Activated naive CD4-positive, alpha-beta T cell treated with anti-CD3 and anti-CD28 coated beads, Interleukin-2, amount 50 U/mL, for 72 hours (primary cell): ENCODE measurements at places on chromosomes 4 and X.

DNA sequence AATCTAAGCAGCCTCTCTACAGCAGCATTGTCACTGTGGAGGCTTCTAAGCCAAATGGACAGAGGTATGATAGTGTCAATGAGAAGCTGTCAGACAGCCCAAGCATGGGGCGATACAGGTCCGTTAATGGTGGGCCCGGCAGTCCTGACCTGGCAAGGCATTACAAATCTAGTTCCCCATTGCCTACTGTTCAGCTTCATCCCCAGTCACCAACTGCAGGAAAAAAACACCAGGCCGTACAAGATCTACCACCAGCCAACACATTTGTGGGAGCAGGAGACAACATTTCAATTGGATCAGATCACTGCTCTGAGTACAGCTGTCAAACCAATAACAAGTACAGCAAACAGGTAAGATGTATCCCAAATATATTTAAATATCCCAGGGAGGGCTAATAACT lies 4.1 kb downstream of the PCDH7 start:
- no peak for DNase-seq

- DNase-seq, result no peak
Measured at GRCh38 chr4:38662522-38663089, 1.4 kb upstream of the KLF3 start.

- DNase-seq, result no peak
Measured at GRCh38 chrX:66023385-66024091, 16.3 kb downstream of the VSIG4 start.

GRCh38 chrX:68684919-68685304 lies 37.4 kb downstream of the STARD8 start:
- DNase-seq, result no peak

DNA sequence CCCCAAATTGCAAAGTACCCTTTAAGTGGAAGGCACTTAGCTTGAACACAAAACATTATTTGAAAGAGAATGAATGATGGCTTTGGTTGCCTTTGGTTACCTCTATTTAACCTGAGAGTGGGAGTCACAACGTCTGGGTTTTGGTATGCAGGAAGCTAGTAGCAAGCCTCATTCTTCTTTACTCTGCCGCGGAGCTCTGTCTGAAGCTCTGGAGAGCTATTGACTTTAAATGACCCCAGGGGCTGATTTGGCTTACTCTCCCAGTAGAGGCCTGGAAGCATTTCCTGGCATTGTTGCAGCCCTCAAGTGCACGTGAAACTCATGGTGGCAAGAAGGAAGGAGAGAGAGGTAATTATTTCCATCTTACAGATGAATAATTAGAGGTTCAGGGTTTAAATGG lies 81.8 kb upstream of the MAGEA4 start:
- DNase-seq, result no peak

GRCh38 chr4:108644237-108644636 lies 6.2 kb upstream of the OSTC start:
- no peak for DNase-seq

DNA sequence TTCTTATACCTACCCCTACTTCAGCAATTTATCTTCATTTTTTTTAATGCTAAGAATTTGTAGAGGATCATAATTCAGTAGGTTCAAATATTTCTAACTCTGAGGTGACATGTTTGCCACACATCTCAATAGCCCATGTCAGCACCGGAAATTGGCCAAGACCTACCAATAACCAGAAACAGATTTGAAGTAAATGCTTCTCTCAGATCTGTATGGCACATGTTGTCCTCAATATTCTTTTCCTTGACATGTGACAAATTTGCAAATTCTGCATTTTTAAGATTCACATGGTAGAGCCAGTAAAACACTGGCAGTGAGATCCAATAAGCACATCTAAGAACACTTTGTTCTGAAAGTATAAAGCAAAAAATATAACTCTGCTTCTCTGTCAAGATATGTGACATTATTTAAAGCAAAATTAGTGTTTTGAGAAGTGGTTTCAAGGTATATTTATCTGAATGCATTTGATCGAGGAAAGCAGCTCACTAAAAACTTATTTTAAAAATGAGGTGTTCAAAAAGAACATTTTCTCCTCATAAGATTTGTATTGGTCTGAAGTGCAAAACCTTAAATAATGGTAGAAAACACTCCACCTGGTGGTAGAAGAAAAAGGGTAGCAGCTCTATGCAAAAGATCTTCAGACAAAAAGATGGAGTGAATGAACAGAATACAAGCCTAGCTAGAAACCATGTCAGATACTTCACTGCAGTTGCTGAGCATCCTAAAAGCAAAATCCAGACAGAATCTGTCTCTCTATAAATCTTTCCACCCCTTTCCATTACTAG lies 513.8 kb upstream of the FAM241A start:
- DNase-seq, result no peak

DNA sequence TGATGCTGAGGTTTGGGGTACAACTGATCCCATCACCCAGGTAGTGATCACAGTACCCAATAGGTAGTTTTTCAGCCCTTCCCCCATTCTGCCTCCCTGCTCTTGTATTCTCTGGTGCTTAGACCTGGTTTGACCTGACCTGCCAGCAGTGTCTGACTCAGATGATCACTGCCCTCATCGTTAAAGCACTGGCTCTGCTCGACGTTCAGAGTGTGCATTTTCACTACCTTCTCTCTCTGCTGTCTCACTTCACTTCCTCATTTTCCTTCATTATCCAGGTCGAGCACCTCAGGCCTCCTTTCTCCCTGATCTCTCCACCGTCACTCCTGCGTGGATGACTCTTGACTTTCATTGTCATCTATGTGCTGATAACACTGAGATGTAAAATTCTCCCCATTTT lies 83.6 kb downstream of the PARM1 start:
- no peak for DNase-seq

- no peak for DNase-seq
Measured at GRCh38 chr4:102612210-102612609, 111.1 kb downstream of the NFKB1 start.

DNA sequence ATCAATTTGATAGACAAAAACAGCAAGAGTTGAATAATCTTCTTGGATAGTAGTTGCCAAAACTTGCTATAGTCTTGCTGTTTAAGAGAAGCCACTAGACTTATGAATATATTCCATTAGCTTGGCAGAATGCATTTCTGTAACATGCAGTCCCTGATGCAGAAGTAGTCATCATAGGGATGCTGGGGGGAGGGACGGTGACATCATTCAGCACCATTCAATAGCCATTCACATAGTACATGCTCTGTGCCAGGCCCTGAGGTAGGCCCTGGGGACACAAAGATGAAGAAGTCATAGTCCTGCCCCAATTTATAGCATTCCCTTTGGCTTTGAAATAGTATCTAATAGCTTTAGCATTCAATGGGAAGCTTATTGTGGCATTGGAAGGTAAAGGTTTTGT lies 185.5 kb upstream of the AFF2 start:
- DNase-seq, result no peak

- no peak for DNase-seq
Measured at GRCh38 chr4:61517144-61517543, 317.0 kb downstream of the ADGRL3 start.

- no peak for DNase-seq
Measured at GRCh38 chr4:111814961-111815360, 330.3 kb upstream of the FAM241A start.

DNA sequence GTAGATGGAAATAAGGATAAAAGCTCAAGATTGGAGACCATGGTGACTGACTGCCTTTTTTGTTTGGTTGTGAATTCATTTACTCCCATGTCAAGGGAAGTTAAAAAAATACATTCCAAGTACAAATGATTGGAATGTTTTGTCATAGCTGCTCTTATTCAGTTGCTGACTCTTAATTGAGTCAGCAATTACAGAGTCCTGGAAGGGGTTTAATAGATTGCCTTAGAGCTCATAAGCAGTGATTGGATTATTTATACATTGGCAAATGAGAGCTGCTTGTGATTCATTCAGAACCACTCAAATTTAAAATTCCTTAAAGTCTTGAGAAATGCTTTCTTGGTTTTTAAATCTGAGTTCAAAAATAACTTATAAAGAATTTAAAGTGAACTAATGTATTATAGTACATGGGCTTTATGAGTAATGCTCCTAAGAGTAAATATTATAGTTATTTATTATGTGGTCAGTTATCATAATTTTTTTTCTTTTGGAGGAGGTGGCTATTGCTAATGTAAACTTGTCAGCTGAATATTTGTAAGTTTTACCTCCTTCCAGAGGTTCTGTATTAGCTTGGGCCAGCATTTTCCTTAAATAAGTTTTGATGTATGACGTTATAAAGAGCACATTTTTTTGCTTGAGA lies 13.6 kb downstream of the JADE1 start:
- no peak for DNase-seq

GRCh38 chrX:40266490-40267333 lies 169.0 kb upstream of the BCOR start:
- peak; percentile 63 for DNase-seq

- no peak for DNase-seq
Measured at GRCh38 chr4:101958547-101958946, 168.0 kb downstream of the BANK1 start.

DNA sequence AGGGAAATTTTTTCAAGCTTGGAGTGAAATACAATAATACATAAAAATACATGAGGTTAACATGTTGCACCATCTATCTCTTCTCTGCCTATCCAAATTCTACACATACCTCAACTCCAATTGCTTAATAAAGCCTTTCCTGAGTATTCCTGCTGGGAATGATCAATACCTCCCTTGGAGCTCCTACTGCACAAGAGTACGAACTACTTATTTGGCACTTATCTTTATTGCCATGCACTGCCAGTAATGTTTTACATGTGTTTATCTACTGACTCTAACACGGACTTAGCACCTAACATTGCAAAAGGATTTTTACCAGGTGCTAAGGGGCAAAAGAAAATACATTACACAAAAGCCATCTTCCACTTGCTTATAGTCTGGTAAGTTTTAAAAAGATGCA lies 80.2 kb downstream of the ADGRA3 start:
- no peak for DNase-seq

DNA sequence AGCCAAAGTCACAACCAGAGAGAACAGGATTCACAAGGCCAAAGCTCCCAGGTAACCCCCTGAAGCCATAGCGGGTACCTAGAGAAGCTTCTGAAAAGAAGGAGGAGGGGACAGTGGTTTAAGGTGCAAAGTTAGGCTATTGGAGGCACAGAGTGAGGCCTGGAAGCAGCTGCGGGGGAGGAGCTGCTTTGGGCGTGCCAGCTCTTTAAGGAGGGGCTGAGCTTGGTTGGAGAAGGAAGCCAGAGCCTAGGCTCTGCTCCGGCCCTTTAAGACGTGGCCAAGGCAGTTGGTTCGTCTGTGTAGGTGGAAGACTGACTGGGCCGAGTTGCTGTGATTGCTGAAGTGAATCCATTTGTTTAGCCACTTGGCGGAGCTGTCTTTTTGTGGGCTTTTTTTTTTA lies 1.5 kb downstream of the KLF8 start:
- DNase-seq, result peak; percentile 2

DNA sequence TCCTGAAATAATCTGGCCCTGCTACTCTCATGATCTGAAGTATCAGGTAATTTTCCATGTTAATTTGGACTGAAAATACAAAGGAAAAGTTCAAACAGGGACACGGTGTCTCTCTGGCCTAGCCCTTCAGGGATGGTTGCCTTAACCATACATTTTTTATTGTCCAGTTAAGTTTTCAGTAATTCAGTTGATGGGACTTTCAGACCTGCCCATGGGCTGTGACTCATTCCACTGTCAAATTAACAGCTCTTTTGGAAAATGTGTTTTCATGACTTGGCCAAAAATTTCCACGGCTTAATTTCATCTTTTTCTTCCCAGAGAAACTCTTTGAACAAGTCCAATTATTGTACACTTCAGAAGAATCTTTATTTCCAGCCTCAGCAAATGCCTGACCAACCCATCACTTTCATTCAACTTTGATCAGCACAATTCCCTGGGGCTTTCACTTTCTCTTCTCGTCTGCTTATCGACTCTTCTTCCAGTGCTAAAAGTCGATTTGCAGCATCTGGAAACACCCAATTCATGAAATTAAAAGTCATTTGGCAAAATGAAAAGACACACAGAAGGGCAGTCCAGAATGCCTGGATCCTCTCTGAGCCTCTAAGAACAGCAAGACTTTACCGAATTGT lies 293.9 kb downstream of the RAB28 start:
- no peak for DNase-seq

DNA sequence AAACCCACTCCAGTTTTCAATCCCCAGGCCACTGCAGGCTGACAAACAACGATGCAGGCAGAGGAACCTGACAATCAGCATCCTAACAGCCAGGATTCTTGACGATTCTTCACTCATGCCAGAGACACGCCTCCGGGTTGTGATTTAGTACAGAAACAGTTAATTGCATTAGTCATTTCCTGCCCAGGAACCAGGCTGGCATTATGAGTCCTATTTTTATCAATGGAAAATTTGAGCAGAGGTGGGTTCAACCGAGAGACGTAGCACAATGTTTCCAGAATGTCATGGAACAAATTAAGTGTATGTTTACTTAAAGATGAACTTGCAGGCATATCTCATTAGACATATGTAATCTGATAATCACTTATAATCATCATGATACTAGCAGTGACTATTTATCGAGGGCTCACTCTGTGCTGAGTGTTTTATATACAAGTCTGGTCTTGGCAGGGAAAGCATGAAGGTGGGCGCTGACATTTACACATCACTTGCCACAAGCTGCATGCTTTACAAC lies 159.7 kb downstream of the NSUN7 start:
- peak; percentile 49 for DNase-seq

DNA sequence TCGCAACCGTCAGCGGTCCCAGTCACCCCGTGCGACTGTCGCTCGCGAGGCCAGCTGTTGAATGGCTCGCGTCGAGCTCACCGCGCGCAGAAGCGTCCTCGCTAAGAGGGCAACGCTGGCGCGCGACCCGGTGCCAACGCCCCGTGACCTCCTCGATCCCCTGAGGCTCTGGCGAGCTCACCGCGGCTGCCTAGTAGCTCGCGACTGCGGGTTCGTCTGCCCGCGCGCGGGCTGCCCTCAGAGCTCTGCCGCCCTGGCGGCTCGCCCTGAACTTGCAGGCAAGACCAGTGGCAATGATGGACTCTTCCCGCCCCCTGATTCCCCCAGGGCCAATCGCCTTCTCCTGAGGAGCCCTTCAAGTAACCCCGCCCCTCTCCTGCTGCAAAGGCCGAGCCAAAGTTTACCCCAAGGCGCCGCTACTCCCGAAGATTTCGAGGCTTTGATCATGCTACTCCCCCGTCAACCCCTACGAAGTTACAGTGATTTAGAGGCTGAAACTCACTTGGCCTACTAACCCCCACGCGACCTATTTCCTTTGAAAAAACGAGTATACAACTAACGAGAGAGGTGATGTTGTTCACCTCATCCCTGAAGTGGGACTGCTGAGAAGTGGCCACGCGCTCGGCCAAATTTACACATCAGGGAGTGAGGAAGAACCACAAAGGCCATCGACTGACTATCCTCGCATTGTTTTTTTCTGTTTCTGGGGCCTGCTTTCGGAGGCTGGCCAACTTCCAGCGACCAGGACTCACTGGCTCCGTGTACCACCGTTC lies 37.5 kb downstream of the PGRMC1 start:
- DNase-seq, result peak; percentile 54

DNA sequence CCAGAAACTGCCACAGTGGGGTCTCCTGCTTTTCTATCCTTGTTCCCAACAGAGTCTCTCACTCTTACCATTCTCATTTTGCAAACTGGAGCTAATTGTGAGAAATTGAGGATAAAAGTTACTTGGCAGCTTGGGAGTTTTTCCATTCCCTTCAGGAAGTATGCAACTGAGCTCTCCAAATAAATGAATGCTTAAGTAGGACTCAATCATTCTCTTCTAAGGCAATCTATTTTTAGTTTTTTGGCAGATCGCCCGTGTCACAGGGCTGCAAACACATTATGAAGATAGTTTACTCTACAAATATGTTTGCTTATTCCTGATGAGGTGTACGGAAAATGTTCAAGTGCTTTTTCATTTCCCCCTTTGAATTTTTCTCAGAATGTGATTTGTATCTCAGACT lies 5.3 kb downstream of the ASB11 start:
- DNase-seq, result no peak
